Progenitor cell of endocrine pancreas (in vitro differentiated cells): ENCODE measurements at places on chromosomes 6 and 20. TPM values are rescaled to one million over a fixed set of nuclear protein-coding genes. Genes with fewer than 3 reads are reported as not detected.

Gene ZC2HC1B
- total RNA-seq = not detected in 2 replicates

Gene APOM
- total RNA-seq = 7.1 and 7.5 TPM in 2 replicates

Gene GJA10
- not detected in 2 replicates for total RNA-seq

Gene IRF4
- total RNA-seq = 0.04 TPM in 1 of 2 replicates, not detected in the other

Gene E2F1
- total RNA-seq = 26.2 and 26.5 TPM in 2 replicates

Gene BCL2L1
- 130 and 136 TPM in 2 replicates for total RNA-seq

Gene INSM1
- total RNA-seq = 41.1 and 46.1 TPM in 2 replicates

Gene TRDN
- total RNA-seq = 0.11 and 0.12 TPM in 2 replicates

Gene LGSN
- total RNA-seq = 0.18 TPM in 1 of 2 replicates, not detected in the other

GRCh38 chr6:35451354-35452182 lies 570 bp upstream of the FANCE start:
- H3K4me1 ChIP-seq = peaks cover 7% of the 10 kb centered on the region
- no peak for DNase-seq
- peaks cover 11% of the 10 kb centered on the region for H3K36me3 ChIP-seq
- H3K4me3 ChIP-seq = peak overlapping the region; percentile 72
- H3K27me3 ChIP-seq = peaks cover 21% of the 10 kb centered on the region
- H3K27ac ChIP-seq = no peak overlapping the region

- no peaks in the 10 kb centered on the region for H3K4me1 ChIP-seq
- no peak overlapping the region for H3K4me3 ChIP-seq
- no peak for DNase-seq
Observed at GRCh38 chr20:59177266-59178250, 13.9 kb downstream of the ZNF831 start.

DNA sequence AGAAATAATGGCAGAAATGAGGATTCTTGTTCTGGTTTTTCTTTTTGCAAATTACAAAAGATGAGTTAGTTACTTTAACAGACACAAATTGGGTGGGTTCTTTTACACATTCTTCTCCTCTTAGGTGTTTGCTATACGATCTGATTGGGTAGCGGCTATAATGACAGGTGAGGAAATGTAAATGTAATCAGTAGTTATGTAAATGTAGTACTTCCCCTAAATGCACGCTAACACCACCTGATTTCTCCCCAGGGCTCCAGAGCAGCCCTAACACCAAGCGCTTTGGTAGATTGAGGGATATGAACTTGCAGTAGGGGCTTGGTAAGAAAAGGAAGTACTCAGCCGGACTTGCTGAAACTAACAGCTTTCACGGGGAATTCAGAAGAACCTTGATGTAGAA lies 499.4 kb upstream of the NOX3 start:
- H3K4me3 ChIP-seq = no peak overlapping the region
- H3K4me1 ChIP-seq = peaks cover 5% of the 10 kb centered on the region
- H3K36me3 ChIP-seq = no peaks in the 10 kb centered on the region
- no peak for DNase-seq
- peaks cover 5% of the 10 kb centered on the region for H3K27me3 ChIP-seq

DNA sequence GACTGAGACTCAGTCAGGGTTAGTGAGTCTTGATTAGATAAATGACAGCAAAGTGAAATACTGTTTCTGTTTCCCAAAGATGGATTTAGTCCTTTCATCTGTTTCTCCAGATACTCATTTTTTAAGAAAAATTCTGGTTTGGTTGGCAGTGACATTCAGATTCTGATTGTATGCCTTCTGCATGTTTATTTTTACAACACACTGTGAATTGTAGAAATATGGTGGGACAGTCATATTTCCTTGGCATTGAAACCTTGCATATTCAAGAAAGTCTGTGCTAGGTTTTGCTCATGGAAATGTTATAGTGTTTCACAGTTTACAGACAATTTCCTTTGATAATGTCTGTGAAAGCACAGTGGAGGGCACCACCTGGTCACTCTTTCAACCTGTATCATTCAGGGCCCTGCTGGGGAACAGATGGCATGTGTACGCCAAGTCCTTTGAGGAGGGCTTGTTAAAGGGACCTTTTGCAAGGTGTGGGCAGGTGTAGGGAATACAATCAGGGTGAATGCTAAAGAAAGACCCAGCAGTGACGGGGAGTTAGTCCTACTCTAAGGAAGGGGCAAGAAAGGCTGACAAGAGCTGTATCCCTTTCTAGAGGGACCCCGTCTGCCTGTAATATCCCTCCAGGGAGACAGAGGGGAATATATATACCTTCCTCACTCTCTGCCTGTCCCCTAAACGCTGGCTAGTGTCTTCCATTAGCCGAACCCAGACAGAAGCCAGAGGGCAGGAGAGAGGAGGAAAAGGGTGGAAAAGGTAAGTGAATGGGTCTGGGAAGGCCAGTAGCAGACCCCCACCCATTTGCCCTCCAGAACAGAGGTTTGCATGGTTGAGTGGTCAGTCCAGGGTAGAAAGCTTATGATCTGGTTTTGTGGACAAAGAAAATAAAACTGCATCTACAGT lies 10.2 kb downstream of the PLCB4 start:
- H3K4me1 ChIP-seq = peaks cover 3% of the 10 kb centered on the region
- H3K27ac ChIP-seq = peak overlapping the region; percentile 3
- H3K4me3 ChIP-seq = no peak overlapping the region
- no peaks in the 10 kb centered on the region for H3K27me3 ChIP-seq

DNA sequence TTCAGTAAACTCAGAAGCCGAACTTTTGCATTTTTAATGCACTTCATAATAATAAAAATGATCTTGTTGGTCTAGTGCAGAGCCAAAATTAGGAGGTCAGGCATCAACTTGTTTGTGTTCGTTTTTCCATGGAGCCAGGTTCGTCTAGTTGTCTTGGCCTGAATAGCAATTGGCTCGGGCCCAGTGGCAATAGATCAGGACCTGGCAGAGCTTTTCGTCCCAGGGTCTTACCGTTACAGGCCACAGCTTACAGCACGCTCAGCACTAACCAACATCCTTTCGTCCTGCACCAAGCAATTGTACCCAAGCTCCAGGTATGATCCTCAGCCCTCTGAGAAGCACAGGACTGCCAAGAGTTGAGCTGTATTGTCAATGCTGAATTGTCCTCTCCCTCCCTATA lies 240.5 kb upstream of the PLN start:
- DNase-seq = no peak
- no peak overlapping the region for H3K4me3 ChIP-seq
- peaks cover 5% of the 10 kb centered on the region for H3K4me1 ChIP-seq
- H3K27ac ChIP-seq = no peak overlapping the region
- H3K36me3 ChIP-seq = no peaks in the 10 kb centered on the region

GRCh38 chr6:11766043-11766442 lies 12.6 kb downstream of the ADTRP start:
- H3K4me1 ChIP-seq = peaks cover 44% of the 10 kb centered on the region
- DNase-seq = no peak
- H3K4me3 ChIP-seq = no peak overlapping the region
- peaks cover 3% of the 10 kb centered on the region for H3K27me3 ChIP-seq

GRCh38 chr6:20402342-20403069 lies 827 bp downstream of the E2F3 start:
- H3K4me3 ChIP-seq = peak overlapping the region; percentile 98
- peaks cover 8% of the 10 kb centered on the region for H3K36me3 ChIP-seq
- peaks cover 13% of the 10 kb centered on the region for H3K4me1 ChIP-seq
- peak; percentile 46 for DNase-seq

DNA sequence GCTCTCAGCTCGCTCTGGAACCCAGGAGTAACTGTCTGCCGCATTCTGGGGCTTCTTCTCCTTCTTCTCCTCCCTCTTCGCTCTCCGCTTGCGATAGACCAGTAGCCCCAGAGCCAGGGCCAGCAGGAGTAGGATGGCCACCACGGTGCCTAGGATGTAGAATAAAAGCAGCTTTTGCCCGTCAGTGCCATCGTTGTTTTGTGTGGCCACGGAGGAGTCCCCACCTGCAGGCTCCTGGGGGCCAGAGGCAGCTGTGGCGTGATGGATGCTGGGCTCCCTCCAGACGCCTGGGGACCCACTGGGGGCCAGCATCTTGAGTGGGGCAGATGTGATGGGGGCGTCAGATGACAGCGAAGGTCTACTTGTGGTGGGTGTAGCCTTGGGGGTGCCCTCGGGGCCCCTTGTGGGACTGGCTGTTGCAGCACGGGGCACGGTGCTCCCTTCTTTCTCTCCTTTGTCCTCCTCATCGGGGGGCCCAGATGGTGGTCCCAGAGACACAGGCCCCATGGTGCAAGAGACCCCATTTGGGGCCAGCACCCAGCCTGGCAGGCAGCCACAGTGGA lies 1.8 kb downstream of the CD93 start:
- no peaks in the 10 kb centered on the region for H3K36me3 ChIP-seq
- peaks cover 62% of the 10 kb centered on the region for H3K27me3 ChIP-seq
- peaks cover 11% of the 10 kb centered on the region for H3K4me1 ChIP-seq
- no peak overlapping the region for H3K27ac ChIP-seq
- H3K4me3 ChIP-seq = no peak overlapping the region
- DNase-seq = no peak

DNA sequence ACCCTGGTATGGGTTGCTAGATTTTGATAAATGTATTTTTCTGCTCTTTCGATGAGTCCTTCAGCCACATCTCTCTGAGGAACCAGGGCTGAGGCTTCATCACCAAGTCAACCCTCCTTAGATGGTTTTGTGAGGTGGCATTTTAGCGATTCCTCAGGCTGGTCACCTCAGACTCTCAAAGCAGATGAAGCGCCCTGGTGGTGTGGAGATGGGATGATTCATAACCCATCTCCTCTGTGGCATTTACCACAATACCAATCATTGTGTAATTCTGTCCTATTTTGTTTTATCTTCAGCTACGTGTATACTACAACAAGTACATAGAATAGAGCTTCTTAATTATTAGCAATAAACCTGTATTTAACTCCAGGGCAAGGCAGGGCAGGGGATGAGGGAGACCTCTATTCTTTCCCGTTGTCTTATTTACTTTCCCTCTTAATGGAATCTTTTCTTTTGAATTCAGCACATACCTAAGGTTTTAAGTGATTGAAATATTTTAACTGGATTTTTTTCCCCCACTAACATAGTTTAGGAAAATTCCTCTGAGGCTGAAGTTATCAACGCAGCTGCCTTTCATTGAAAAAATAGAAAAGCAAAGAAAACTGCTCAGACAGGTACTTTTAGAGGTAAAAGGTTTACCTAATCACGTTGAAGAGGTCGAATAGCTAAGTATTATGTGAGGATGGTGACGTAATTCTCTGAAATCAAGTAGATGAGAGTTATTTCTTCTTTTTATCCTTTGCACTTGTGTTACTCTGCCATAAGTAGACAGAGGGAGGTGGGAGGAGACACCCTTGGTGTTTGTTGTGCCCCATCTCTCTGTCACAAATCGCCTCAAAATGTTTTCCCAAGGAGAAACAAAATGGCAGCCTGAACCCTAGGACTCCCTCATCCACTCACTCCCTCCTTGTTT lies 57.4 kb upstream of the EDN3 start:
- H3K4me1 ChIP-seq = peaks cover 14% of the 10 kb centered on the region
- H3K27ac ChIP-seq = no peak overlapping the region
- H3K27me3 ChIP-seq = peaks cover 37% of the 10 kb centered on the region

DNA sequence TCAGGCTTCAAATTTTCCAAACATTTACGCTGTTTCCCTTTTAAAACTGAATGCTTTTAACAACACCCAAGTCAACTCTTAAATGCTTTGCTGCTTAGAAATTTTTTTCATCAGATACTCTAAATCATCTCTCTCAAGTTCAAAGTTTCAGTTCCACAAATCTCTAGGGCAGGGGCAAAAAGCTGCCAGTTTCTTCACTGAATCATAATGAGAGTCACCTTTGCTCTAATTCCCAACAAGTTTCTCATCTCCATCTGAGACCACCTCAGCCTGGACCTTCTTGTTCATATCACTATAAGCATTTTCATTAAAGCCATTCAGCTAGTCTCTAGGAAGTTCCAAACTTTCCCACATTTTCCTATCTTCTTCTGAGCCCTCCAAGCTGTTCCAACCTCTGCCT lies 69.1 kb downstream of the RNF217 start:
- no peaks in the 10 kb centered on the region for H3K4me1 ChIP-seq
- H3K36me3 ChIP-seq = peaks cover 13% of the 10 kb centered on the region
- no peak overlapping the region for H3K27ac ChIP-seq
- H3K4me3 ChIP-seq = no peak overlapping the region
- no peak for DNase-seq

GRCh38 chr6:87628424-87628823 lies 38.5 kb downstream of the ORC3 start:
- H3K4me3 ChIP-seq = no peak overlapping the region
- H3K36me3 ChIP-seq = peaks cover 12% of the 10 kb centered on the region
- H3K27ac ChIP-seq = peak overlapping the region; percentile 21
- DNase-seq = no peak
- H3K27me3 ChIP-seq = no peaks in the 10 kb centered on the region
- peaks cover 7% of the 10 kb centered on the region for H3K4me1 ChIP-seq

DNA sequence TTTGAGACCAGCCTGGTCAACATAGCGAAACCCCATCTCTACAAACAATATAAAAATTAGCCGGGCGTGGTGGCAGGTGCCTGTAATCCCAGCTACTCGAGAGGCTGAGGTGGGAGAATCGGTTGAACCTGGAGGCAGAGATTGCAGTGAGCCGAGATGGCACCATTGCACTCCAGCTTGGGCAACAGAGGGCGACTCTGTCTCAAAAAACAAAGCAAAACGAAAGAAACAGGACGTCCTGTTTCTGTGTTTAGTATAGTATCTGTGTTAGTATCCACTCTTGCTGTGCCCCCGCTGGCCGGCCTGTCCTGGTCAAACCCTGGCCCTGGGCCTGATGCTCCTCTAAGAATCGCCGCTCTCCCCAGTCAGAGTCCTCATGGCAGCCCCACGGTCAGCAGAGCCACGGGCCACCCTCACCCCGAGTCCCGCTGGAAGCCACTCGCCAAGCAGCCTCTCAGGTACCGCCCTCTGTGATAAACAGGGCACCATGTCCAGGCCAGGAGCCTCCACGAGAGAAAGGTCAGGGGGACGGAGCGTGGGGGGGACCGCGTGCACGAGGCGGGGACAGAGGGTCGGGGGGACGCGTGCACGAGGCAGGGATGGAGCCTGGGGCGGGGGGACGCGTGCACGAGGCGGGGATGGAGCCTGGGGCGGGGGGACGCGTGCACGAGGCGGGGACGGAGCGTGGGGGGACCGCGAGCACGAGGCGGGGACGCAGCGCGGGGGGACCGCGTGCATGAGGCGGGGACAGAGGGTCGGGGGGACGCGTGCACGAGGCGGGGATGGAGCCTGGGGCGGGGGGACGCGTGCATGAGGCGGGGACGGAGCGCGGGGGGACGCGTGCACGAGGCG lies 384.5 kb downstream of the SMOC2 start:
- DNase-seq = no peak
- peaks cover 5% of the 10 kb centered on the region for H3K4me1 ChIP-seq
- H3K27me3 ChIP-seq = no peaks in the 10 kb centered on the region
- H3K27ac ChIP-seq = no peak overlapping the region
